ENCODE measurements at places on chromosomes 3 and 15. TPM values are rescaled to one million over a fixed set of nuclear protein-coding genes. Genes with fewer than 3 reads are reported as not detected.

DNA sequence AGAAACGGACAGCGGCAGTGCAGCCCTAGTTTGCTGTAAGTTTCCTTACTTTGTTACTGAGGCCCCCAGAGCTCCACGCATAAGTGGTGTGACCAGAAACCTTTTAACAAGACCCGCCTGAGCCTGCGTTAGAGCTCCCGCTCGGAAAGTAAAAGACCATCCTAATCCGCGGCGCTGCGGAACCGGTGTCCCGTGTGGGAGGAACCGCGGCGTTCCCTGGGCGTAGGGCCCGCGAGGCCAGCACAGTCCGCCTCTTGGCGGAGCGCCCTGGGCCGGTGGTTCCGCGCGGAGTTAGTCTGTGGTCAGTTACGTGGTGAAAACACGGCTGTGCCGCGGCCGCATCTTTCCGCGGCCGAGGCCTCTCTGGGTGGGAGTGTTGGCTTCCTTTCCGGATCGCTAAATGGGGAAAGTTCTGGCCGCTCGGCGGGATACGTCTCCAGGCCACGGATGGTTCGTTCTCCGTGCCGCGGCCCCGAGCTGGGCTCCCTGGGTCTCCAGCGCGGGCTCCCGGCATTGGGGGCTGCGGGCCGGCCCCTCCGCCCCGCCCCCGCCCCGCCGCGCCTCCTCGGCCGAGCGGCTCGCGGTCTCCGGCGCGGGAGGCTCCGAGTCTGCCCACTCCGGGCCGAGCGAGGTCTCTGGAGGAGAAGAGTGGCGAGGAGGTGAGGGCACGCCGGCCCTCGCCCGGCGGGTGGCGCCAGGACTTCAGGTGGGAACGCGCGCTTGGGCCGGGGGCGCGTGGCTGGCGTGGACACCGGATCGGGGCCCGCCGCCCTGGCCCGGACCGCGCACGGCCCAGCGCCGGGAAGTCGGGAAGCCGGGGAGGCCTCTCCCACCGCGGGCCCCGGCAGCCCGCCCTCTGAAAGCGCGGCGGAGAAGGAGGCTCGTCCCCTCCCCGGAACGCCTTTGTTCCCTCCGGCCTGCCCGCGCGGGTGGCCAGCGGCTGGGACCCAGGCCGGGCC, 754 bp downstream of the B3GNT5 start:
- peak; percentile 60 for DNase-seq

Gene SPSB4
- total RNA-seq, result not detected

DNA sequence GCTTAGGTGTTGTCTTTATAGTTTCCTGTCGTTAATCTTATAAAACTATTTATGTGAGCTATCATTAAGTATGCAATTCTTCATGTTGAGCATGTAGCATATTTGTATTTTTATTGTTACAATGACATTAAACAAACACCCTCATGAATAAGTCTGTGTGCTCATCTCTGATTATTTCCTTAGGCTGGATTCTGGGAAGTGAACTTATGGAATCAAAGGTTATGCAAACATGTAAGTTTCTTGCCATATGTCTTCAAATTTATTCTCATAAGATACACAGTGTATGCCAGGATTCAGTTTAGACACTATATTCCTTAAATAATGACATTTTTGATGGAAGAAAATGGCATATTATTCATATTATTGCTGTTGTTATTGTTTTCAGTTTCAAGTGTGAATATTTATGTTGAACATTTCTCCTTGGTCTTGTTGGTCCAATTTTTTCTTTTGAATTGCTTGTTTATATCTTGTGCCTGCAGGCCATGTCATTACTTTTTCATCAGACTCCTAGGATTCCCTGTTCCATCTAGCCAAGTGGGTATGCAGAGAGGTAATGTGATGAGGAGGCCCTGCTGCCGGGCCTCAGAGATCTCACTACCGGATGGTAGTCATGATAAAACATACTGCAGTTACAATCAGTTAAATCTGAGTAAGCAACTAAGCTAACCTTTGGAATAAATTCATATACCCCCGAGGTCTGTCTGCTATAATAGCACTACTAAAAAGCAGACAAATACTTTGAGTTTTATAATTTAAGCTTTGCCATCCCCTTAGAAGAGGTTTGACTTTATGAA, 684.3 kb upstream of the SGO1 start:
- no peak for DNase-seq

DNA sequence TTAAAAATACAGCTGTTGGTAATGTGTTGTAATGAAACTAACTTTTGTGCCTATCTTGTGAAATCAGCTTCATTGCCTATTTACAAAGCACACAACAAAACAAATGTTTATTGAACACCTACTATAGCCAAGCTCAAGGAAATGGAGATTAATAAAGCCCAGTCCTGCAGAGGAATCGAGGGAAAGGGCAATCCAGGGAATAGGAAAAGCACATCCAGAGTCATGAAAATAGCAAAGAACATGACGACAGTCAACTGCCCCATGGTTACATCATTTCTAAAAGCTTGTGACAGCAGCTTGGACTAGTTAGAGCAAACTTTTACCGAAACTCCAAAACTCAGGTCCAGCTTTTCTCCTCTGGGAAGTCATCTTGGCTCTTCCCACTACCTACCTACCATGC, 157.3 kb downstream of the LIPC start:
- no peak for DNase-seq

GRCh38 chr15:30962079-30962478, 29.3 kb downstream of the MTMR10 start:
- DNase-seq, result no peak

DNA sequence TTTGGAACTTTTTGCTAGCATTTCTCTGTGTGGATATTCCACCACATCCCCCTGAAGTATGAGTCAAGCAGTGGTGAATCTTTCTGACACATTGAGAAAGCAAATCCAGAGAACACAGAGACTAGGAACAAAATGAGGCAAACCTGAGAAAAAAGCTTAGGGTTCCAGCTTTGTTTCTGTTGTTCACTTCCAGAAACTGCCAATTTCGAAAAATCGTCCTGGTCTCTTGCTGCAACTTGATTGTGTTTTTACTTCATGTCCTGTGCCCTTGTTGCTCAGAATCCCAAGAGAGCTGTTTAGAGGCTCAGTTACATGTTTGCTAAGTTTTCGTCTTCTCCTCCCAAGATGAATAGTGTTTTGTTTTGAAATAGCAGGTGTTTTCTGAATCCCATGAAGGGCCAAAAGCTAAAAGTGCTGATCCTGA, 13.7 kb downstream of the MAP2K1 start:
- DNase-seq, result no peak

DNA sequence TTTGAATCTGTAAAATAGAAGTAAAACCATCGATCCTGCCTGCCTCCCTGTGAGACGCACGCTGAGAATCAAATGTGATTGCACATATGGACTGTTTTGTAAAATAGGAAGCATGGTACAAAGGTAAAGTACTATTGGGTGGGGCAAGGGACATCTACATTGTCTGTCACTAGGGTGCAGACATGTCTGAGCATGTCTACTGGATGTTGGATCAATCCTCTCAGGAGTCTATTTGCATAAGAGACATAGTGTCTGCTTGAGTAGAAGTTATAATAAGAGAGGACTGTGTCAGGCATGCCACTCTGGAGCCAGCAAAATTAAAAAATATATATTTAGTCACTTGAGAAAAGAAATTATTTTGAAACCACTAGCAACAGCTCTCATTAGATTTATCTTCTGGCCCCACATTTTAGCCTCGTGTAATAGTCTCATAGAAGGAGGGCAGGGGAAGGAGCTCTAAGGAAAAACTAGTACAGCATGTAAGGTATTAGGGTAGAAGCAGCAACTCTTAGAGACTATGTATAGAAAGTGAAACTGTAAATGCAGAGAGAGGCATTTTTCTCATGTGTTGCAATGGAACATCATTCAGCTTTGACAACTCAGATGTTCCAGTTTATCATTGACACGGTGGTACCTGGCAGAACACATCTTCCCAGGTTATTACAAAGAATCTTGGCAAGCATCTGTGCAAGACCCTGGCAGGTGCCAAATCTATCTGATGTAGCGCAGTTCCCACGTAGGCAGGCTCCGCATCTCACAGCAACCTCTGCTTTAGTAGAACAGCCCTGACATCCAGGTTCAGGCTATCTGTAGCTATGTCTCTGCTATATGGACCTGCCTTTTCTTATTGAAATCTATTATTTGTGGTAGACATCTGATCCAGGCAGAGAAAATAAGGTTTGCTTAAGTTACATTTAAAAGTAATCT, 85.2 kb upstream of the CHL1 start:
- no peak for DNase-seq

DNA sequence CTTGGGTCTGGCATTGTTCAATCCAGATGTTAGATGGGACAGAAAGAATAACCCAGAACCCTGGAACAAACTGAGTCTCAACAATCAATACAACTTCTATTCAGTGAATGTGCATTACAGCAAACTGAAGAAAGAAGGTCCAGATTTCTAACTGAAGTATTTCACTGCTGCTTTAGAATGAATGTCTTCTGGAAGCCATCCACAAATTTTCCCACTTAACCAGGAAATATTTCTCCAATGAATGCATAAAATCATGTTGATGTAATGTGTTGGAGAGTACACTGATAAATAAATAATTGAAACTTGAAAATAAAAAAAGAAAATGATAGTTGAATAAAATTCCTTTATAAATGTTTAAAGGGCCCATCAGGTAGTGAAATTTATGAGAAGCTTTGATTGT, 658.6 kb downstream of the ZBBX start:
- DNase-seq, result no peak

GRCh38 chr3:50604628-50605588, 6.7 kb downstream of the CISH start:
- peak; percentile 35 for DNase-seq

DNA sequence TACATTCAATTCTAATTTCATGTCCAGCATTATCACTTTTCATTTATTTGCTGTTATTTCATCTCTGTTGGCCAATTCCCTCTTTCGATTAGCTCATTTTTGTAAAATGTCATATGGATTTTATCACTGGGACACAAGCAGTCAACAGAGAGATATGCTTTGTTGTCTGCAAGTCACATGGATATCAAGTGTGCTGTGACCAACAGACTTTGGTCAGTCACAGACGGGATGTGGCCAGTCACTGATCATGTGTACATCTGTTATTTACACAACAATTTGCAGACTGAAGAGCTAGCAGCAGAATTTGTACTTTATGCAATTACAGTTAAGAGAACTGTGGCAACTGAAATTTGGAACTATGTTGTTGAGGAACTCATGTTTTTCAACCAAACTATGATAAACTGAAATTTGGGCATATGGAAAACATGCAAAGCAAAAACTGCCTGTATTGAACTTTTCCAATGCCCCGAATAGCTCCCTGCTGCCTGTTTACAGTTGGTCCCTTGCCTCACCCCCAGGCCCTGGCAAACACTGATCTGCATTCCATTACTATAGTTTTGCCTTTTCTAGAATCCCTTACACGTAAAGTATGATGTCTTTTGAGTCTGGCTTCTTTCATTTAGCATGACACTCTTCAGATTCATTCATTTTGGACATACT, 104.4 kb downstream of the RPL22L1 start:
- no peak for DNase-seq

Data from activated T-cell treated with anti-CD3 and anti-CD28 coated beads, Interleukin-2, amount 50 U/mL, for 72 hours (primary cell).